ENCODE measurements at places on chromosomes 7 and 10.

- no peak for DNase-seq
Observed at GRCh38 chr7:2105917-2106316, 126.8 kb downstream of the MAD1L1 start.

GRCh38 chr10:59887972-59888640 lies 18.2 kb downstream of the CCDC6 start:
- no peak for DNase-seq

DNA sequence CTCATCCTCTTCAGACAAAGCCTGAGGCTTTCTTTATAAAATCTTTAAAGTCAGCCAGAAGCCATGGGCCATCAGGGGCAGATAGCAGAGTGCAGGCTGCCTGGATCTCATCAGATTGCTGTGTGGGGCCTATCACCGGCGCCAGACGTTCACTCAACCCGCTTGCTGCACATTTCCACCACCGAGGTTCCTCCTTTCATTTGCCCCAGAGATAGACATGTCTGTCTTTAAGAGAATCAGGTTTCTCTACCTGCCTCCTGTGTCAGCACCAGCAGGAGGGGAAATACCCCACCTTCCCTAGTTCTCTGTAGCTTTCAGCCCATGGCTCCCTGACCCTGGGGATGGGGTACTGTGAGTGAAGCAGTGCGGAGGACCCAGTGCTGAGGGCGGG lies 22.0 kb downstream of the SLC18A2 start:
- DNase-seq, result no peak

DNA sequence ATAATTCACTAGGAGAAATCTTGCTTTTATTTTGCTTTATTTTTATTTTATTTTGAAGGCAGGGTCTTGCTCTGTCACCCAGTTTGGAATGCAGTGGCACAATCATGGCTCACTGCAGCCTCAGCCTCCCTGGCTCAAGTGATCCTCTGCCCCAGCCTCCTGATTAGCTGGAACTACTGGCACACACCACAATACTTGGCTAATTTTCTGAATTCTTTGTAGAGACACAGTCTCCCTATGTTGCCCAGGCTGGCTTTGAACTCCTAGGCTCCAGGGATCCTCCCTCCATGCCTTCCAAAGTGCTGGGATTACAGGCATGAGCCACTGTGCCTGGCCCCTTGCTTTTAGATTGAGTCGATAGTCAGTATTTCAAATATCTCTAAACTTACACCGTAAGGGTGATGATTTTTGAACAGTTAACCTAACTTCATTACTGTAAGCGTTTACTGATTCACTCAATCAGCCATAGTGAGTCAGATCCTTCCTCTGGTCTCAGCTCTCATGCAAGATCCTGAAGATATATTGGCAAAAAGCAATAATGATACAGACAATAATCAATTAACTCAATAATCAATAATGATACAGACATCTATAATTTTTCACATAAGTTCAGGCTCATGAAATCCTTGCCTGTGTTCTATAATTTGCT lies 239.5 kb downstream of the KIAA1217 start:
- DNase-seq, result no peak

DNA sequence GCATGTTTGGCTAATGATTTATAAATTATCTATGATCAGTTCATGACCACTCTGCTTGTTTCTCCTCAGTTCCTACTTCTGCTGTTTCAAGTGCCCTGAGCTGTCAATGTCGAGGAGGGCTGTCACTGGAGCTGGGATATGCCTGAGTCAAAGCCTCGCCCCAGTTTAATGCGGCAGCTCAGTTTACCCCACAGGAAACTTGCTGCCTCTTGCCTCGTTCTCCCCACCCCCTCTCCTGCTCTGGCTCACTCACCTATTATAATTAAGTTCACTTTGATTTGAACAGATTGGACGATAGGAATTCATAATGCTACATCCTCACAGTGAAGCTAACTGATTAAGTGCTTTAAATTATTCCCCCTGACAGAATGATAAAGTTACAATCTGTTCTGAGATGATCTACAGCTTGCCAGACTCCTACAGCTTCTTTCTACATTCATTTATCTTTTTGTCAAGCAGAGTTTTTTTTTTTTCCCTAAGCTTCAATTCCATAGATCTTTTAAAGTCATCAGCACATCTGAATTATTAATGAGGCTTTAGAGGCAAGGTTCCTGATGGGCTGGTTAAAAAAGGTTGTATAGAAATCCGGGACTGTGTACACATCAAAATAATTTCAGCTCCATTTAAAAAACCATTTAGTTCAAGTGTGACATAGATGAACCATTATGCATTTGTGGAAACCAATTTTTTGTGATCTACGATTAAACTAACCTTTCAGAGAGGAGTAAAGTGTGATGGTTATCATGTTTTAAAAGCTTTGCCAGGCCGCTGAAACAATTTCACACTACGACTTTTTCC lies 758.3 kb downstream of the KCNMA1 start:
- DNase-seq, result no peak

DNA sequence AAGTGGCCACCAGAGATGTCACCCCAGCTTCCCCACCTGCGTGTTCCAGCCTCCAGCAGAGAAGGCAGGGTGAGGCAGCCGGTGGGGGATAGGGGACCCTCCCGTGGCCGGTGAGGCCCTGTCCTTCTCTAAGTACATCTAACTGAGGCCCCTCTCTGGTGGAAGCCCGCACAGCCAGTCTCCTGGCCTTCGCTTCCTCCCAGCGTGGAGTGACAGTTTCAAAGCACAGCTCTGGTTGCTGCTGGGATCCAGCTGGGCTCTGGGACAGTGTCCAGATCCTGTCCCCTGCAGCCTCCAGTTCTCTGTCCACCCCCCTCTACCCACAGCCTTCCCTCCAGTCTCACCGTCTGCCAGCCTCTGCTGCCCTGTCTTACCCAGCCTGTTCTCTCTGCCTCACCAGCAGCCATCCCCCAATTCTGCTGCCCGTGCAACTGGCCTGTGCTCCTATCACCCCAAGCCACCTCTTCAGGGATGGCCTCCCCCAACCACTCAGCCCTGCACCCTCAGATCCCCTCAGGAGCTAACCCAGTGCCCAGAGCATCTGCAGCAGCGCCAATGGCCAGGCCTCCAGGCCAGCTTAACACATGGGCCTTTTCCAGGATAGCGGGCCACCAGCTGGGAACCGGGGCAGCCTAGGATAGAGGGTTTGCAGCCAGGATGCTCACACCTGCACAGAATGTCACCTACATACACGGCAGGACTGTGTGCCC lies 16.3 kb upstream of the SH2B2 start:
- DNase-seq, result peak; percentile 50

- no peak for DNase-seq
Observed at GRCh38 chr10:111360260-111360925, 283.6 kb downstream of the ADRA2A start.
